K562 (cell line): ENCODE measurements at places on chromosomes 5 and 9. TPM values are rescaled to one million over a fixed set of nuclear protein-coding genes. Genes with fewer than 3 reads are reported as not detected.

The MAMDC2 gene
- not detected in 2 replicates for total RNA-seq

The GTF2H2 gene
- 51.8 and 54.0 TPM in 2 replicates for total RNA-seq

DNA sequence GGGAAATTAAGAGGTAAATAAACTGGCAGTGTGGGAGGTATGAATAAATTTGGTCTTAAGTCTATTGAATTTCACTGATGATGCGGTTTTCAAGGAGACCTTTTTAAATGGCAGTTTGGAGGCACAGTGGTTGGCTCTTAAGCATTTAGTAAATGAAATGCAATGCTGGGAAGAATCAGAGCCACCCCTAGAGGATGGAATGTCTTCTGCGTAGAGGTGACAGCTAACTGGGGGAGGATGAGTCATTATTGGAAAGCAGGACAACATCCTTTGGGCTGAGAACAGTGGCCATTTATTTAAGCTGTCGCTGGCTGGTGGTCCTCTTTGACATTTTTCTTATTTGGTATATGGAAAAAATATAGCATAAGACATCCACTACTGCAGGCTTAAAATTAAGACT lies 163.2 kb downstream of the SH3GL2 start:
- DNase-seq, result no peak

- DNase-seq, result no peak
These were observed 9.9 kb downstream of the SEPTIN8 start for GRCh38 chr5:132767150-132767549.

- no peak for DNase-seq
These were observed 189.1 kb upstream of the PTGER4 start for GRCh38 chr5:40490464-40491111.

DNA sequence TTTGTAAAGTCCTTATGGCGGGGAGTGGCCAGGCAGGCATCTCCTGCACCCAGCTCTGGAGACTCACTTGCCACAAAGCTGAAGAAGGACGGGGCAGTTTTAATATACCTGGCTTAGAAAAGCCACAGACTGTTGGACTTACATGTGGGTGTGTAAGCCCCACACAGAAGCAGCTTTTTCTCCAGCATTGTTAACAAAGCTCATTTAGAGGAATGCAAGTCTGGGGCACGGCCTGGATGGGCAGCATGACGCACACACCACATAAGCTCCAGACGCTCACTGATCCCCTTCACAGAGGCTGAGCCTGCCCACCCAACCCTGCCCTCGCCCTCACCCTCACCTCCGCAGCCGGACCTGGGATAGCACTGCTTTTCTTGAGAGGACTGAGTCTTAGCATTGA lies 58.0 kb upstream of the PDE8B start:
- DNase-seq, result no peak

The LCN10 gene
- 0.29 TPM in 1 of 2 replicates, not detected in the other for total RNA-seq

The PCDHB11 gene
- not detected in 2 replicates for total RNA-seq

The PCDHA1 gene
- not detected in 2 replicates for total RNA-seq

The LAMC3 gene
- total RNA-seq, result 0.09 TPM in 1 of 2 replicates, not detected in the other
